ENCODE measurements at places on chromosomes 5 and 9.
A peak's percentile ranks its signal among the peaks of the same experiment; 100 is the strongest.

- H3K4me1 ChIP-seq, result no peaks in the 10 kb centered on the region
- no peak overlapping the region for H3K27ac ChIP-seq
- no peak overlapping the region for H3K4me3 ChIP-seq
Measured at GRCh38 chr5:179065703-179066102, 5.5 kb downstream of the ZNF354C start.

DNA sequence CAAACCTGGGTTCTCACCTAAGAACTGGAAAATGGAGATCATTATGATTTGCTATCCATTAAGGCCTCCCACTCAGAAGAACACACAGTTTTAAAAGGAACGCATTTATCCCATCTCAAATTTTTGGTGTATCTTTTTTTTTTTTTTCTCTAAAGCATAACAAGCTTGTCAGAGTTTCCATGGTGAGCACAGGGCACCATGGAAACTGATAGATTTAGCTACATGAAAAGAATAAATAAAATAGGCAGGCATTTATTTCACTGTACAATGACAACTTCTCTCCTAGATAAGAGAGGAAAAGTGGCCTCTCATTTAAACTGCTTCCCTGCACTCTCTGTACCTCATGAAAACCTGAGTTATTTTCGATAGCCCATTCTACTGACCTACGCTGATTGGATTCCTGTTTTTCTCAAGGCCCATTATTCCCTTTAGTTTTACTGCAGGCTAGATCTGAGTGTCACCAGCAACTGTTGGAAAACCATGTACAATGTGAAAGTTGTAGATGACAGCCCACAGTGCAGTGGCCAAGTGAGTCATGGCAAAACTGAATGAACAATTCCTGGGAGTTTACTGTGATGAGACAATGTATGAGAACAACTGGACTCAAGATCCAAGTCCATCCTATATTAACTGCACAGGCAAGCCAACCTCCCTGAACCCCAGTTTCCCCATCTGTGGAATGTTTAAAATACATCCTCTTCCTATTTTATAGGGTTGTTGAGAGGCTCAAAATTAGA is 4.3 kb upstream of the GDA start:
- no peak for DNase-seq
- H3K36me3 ChIP-seq, result peaks cover 16% of the 10 kb centered on the region

DNA sequence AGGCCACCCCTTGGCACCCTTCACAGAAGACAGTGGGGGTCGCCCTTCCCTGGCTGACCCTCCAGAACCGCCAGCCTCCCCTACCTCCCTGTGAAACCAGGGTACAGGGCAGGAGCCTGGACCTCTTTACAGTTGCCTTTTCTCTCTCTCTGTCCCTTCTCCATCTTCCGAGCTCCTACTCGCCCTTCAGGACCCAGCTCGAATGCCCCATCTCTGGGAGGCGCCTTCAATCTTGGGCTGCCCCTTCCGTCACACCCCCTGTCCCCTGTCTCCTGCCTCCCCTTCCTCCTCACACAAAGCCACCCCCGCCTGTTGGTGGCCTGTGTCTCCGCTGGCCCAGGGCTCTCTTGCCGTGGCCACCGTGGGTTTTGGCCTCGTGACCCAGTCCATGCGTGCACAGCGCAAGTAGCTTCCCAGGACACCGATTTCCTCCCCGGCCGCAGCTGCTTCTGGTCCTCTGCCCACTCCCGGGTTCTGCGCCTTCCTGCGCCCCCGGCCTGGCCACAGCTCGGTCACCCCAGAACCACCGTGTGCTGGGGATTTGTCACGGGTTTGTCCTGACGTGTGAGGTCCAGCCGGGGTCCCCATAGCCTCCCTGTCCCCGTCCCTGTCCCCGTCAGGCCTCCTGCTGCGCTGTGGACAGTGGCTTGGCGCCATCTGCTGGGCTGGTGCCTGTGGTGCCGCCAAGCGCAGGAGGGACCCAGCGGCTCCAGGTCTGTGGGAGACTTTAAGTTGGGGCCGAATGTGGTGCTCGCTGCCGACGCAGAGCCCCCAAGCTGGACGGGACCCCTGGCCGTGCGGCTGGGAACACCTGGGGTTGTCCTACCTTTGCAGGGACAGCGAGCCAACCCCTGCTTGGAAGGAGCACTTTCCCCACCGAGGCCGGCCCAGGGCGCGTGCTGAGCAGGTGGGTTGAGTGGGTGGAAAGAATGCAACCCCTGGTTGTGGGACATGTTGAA is 4.0 kb upstream of the TMEM250 start:
- no peak overlapping the region for H3K27ac ChIP-seq
- H3K4me3 ChIP-seq, result no peak overlapping the region
- peaks cover 13% of the 10 kb centered on the region for H3K4me1 ChIP-seq
- H3K27me3 ChIP-seq, result peaks cover 32% of the 10 kb centered on the region

GRCh38 chr9:136143215-136144001 is 24.7 kb upstream of the TMEM250 start:
- H3K4me3 ChIP-seq, result no peak overlapping the region
- no peak overlapping the region for H3K27ac ChIP-seq
- peaks cover 24% of the 10 kb centered on the region for H3K27me3 ChIP-seq
- peaks cover 38% of the 10 kb centered on the region for H3K4me1 ChIP-seq
- no peaks in the 10 kb centered on the region for H3K36me3 ChIP-seq
- peak; percentile 76 for DNase-seq

DNA sequence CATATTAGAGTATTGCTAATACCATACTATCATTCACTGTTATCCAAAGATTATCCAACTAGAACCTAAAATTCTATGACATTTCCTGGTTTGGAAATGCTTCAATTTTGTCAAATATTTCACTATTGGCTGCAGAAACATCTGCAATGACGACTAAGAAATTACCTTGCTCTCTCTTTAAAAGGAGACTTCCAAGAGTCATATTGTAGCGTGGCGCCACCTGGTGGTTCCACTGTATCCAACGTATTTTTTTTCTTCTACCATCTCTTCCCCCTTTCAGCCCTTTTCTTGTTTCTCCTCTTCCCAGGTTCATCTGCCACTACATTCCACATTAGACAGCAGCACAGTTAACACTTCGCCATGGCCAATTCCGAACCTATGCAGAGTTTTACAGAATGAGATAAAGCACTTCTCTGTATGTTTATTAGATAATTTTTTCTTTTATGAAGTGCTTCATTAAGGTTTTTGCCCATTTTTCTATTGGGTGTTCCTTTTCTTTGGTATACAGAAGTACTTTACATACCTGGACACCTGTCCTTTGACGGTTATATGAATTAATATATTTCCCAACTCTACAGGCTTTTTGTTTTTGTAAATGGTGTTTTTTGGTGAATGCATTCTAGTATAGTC is 153.5 kb downstream of the CDC42SE2 start:
- H3K36me3 ChIP-seq, result peaks cover 29% of the 10 kb centered on the region
- H3K4me1 ChIP-seq, result no peaks in the 10 kb centered on the region
- no peak overlapping the region for H3K27ac ChIP-seq

GRCh38 chr9:89657295-89657694 is 52.5 kb downstream of the GADD45G start:
- no peak overlapping the region for H3K4me3 ChIP-seq
- H3K36me3 ChIP-seq, result no peaks in the 10 kb centered on the region
- DNase-seq, result no peak
- no peak overlapping the region for H3K27ac ChIP-seq
- H3K27me3 ChIP-seq, result peaks cover 45% of the 10 kb centered on the region

GRCh38 chr5:141040771-141041426 is 10.3 kb upstream of the PCDHB1 start:
- no peaks in the 10 kb centered on the region for H3K36me3 ChIP-seq
- no peaks in the 10 kb centered on the region for H3K4me1 ChIP-seq
- DNase-seq, result peak; percentile 85

GRCh38 chr5:173998531-173998930 is 9.6 kb downstream of the C5orf47 start:
- H3K36me3 ChIP-seq, result no peaks in the 10 kb centered on the region
- H3K4me1 ChIP-seq, result no peaks in the 10 kb centered on the region
- no peak for DNase-seq
- no peak overlapping the region for H3K27ac ChIP-seq
- H3K4me3 ChIP-seq, result no peak overlapping the region
- peaks cover 7% of the 10 kb centered on the region for H3K27me3 ChIP-seq

- no peaks in the 10 kb centered on the region for H3K36me3 ChIP-seq
- H3K4me1 ChIP-seq, result peaks cover 2% of the 10 kb centered on the region
- H3K27me3 ChIP-seq, result peaks cover 5% of the 10 kb centered on the region
- no peak for DNase-seq
- no peak overlapping the region for H3K27ac ChIP-seq
- no peak overlapping the region for H3K4me3 ChIP-seq
Measured at GRCh38 chr5:113062869-113063508, 86.4 kb downstream of the DCP2 start.

GRCh38 chr9:74783408-74783807 is 104.3 kb downstream of the TRPM6 start:
- no peaks in the 10 kb centered on the region for H3K36me3 ChIP-seq
- no peak for DNase-seq
- no peak overlapping the region for H3K27ac ChIP-seq
- H3K27me3 ChIP-seq, result peaks cover 6% of the 10 kb centered on the region
- no peaks in the 10 kb centered on the region for H3K4me1 ChIP-seq

GRCh38 chr5:79107020-79107796 is 4.4 kb upstream of the BHMT start:
- no peaks in the 10 kb centered on the region for H3K36me3 ChIP-seq
- peaks cover 8% of the 10 kb centered on the region for H3K4me1 ChIP-seq
- no peak for DNase-seq
- H3K27ac ChIP-seq, result no peak overlapping the region
- peaks cover 18% of the 10 kb centered on the region for H3K27me3 ChIP-seq

GRCh38 chr5:169429044-169429443 is 128.1 kb upstream of the SLIT3 start:
- DNase-seq, result no peak
- no peak overlapping the region for H3K4me3 ChIP-seq
- H3K27me3 ChIP-seq, result no peaks in the 10 kb centered on the region
- H3K27ac ChIP-seq, result no peak overlapping the region
- no peaks in the 10 kb centered on the region for H3K36me3 ChIP-seq
- no peaks in the 10 kb centered on the region for H3K4me1 ChIP-seq
